ENCODE measurements at places on chromosomes 6 and 20.

DNA sequence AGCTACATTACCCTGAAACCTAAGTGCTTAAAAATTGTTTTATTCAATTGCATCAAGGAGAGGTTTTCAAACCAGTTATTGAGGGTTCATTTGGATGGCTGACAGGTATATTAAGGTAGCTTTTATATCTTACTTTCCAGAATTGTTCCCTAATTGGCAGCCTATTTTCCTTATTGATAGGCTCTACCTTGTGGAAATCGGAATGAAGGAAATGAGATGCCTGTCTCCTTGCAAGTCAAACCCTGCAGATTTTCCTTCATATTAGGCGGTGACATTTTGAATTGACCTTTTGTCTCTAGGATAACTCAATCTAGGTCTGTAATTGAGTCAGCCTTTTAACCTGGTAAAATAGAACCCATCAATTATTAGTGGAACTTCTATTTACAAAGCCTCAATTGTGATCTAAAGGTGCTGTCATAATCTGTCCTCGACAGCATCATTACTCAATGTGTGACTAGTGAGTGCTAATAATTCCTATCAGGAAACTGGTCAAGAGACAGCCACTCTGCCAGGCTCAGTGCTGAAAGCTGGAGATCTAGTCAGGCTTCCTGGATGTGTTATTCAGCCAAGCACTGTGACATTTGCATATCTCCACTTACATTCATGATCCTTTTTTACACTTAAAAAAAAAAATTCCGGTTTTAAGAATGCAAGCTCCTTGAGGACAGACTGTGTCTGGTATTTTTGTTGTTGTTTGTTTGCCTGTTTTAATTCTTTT lies 20.1 kb downstream of the OPRM1 start:
- no peak for DNase-seq

DNA sequence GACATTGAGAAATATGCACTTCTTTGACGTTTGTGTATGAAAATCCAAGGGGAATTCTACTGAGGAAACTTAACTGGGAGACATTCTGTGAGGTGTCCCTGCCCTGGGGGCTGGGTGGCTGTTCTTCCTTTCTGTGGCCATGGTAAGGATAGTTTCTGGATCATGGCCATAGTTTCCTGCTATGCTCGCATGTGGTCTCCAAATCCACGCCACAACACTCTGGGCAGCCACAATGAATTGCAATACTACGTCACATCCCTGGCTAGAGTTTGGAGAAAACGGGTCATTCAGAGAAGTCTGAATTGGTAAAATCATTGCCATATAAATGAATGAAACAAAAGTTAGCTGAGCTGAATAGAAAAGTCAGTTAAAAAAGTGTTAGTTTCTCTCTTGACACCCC lies 230.6 kb downstream of the UTRN start:
- no peak for DNase-seq

GRCh38 chr6:38306931-38307330 lies 332.8 kb downstream of the BTBD9 start:
- DNase-seq, result no peak

- DNase-seq, result no peak
Measured at GRCh38 chr6:13446381-13446780, 41.0 kb downstream of the GFOD1 start.

- no peak for DNase-seq
Measured at GRCh38 chr6:158764926-158765325, 54.2 kb downstream of the EZR start.

DNA sequence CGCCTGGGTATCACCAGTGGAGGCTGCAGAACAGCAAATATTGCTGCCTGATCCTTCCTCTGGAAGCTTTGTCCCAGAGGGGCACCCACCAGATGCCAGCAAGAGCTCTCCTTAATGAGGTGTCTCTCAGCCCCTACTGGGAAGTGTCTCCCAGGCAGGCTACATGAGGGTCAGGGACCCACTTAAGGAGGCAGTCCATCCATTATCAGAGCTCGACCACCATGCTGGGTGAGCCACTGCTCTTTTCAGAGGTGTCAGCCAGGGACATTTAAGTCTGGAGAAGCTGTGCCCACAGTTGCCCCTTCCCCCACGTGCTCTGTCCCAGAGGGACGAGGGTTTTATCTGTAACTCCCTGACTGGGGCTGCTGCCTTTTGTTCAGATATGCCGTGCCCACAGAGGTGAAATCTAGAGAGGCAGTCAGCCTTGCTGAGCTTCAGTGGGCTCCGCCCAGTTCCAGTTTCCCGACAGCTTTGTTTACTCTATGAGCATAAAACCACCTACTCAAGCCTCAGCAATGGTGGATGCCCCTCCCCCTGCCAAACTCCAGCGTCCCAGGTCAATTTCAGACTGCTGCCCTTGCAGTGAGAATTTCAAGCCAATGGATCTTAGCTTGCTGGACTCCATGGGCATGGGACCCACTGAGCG lies 25.9 kb upstream of the AIG1 start:
- no peak for DNase-seq

- DNase-seq, result no peak
Measured at GRCh38 chr6:11848346-11848651, 69.7 kb upstream of the ADTRP start.

GRCh38 chr20:25252686-25253421 lies 5.0 kb downstream of the PYGB start:
- DNase-seq, result no peak

GRCh38 chr20:54067606-54068174 lies 2.7 kb downstream of the BCAS1 start:
- DNase-seq, result no peak

- DNase-seq, result no peak
Measured at GRCh38 chr6:136549300-136550044, 750 bp downstream of the MAP7 start.

GRCh38 chr6:140915103-140915502 lies 1217.6 kb upstream of the GJE1 start:
- DNase-seq, result no peak

- no peak for DNase-seq
Measured at GRCh38 chr6:42387336-42387735, 64.4 kb downstream of the TRERF1 start.

DNA sequence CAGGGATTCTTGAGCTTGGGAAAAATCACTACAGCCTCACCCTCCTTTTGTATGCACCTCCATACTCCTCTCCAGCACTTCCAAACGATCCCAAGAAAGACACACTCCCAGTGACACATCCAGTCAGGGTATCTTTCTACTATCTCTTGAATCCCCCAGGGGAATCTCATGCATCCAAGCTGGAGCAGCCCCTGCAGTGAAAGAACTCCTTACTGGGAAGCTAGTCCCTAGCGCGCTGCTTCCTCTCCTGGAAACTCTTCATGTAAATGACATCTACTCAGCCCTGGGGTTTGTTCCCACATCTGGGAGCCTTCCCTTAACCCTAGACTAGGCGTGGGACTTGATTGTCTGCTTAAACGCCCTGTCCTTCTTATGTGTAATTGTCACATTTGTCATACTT lies 329.1 kb upstream of the QKI start:
- no peak for DNase-seq

DNA sequence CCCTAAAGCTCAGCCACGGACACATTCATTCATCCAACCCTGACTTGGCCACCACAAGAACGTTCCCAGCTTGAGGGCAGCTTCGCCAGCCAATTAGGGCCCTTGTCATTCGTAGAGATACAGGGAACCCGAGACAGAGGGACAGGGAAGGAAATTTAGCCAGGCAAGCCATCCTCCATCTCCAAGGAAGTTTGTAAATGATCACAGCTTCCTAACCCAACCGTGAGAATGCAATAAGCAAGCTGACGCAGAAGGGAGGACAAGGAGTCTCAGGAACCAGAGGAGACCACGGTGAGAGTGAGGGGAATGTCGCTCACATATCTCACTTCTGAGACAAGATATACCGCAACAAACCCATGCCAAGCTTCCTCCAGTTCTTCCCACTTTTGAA lies 1.4 kb downstream of the TRAM2 start:
- no peak for DNase-seq

DNA sequence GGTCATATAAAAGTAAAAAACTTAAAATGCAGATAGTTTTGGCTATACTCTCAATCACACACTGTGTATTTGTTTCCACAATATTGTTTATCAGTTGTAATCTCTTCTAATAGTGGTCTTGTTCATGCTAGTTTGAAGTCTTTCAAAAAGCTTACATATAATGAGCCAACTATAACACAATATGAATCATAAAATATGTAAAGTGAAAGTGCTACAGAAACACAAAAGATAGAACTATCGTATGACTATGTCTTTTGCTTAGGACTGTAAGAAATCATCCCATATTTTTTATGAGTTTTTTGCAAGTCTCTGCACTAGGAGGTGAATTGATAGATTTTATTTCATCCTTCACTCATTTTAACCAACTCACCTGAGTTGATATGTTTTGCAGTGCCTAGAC lies 136.0 kb downstream of the MMUT start:
- DNase-seq, result no peak

- DNase-seq, result no peak
Measured at GRCh38 chr6:53924277-53924676, 129.5 kb downstream of the LRRC1 start.

- DNase-seq, result no peak
Measured at GRCh38 chr6:141252828-141253608, 879.7 kb upstream of the GJE1 start.

GRCh38 chr6:104686550-104687175 lies 173.1 kb downstream of the HACE1 start:
- DNase-seq, result no peak

All from HFFc6 (cell line).